ENCODE measurements at places on chromosomes 2 and 18.

- DNase-seq, result no peak
Measured at GRCh38 chr2:222710736-222711135, 39.3 kb downstream of the MOGAT1 start.

DNA sequence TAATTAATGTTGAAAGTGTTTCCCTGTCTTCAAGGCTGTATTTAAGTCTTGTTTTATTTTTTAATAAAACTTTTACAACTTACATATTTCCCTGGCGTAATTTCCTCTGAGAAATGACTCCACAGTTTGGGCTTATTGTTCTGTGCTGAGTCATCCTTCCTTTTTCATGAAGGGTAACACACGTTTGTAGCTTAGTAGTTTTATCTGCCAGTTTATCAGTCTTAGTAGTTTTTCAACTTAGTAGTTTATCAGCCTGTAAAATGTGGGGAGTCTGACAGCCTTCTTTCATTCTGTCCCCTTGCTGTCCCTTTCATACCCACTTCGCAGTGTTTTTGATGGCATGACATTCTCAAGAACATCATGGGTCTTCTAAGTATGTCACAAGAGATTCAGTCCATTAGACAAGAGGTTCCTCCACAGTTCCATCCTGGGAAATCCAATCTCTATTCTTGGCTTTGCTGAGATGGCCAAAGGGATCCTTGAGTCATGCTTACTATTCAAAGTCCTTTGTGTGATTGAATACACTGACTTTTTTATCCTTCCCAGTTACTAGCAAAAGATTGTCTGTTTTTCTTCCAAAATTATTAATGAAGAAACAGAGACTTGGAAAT is 60.0 kb upstream of the SGPP2 start:
- no peak for DNase-seq

DNA sequence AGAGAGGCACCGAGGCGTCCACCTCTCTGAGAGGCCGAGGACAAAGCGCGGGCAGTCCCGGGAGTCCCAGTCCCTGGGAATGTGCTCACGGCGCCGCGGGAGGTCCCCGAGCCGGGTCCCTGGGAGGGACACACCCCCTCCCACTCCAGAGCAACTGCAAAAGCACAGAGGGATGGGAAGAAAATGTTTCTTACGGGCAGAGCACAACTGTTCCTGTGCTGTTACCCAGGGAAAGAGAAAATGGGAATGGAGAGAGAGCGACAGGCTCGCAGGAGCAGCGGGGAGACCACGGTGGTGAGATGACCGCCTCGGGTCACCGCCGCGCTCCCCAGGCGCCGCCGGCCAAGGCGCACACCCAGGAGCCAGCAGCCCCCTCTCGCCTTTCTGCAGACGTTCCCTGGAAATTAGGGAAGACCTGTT is 1.2 kb upstream of the BCL11A start:
- DNase-seq, result peak; percentile 86

GRCh38 chr18:58231930-58232329 is 187.9 kb downstream of the NEDD4L start:
- no peak for DNase-seq

DNA sequence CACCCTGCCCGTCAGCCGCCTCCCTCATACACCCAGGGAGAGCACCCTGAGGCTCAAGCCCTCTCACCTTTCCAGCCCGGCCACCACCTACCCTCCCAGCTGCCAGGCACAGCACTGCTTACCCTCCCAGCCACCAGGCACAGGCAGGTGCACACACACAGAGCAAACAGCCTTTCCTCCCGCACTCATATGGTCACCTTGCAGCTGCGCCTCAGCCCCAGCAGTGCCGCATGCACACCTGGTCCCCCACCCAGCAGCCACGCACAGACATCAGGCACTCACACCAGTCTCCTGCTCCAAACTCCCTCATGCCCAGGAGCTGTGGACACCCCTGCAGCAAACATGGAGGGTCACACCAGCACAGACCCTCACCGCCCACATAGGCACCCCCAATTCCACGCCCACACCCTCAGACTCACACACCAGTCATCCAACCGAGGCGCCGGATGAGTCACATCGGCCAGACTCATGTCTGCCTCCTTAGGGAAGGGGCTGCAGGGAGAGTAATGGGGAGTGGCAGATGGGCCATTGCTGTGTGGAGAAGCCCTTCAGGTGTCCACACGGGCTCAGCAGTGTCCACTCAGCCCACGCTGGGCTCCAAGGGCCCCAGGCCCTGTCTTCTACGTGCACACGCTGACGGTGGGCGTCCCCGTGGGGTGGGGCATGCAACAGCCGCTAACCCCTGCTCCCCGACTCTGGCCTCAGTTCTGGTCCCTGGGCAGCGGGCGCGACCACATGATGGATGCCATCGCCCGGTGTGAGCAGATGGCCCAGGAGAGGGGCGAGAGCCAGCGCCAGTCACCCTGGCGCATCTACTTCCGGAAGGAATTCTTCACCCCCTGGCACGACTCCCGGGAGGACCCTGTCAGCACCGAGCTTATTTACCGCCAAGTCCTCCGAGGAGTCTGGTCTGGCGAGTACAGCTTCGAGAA is 22.3 kb upstream of the GPR17 start:
- DNase-seq, result no peak

DNA sequence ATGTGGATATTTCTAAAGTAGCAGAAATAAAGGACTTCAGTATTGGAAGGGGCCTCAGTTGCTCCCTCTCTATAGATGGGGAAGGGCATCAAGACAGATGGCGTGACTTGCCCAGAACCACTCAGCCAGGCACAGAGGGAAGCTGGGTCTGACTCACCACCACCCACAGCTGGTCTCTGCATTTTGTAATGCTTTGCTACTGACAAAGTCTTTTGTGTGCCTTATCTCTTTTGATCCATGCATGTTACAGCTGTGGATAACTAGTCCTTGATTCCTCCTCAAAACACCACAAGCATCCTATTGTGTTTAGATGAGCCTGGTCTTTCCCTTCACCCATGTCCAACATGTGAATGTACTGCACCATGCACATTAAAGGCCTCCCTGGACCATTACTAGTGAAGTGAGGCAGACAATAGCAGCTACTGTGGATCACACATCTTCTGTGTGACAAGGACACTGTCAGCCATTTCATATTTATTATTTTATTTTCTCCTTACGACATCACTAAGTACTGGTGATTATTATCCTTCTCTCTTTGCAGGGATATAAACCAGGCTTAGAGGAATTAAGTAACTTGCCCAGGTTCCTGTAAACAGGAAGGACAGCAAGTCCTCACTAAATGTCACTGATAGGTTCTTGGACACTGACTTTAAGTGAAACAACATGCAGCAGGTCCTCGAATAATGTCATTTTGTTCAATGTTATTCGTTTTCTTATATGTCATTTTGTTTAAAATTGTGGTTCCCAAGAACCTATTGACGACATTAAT is 29.6 kb upstream of the IL37 start:
- no peak for DNase-seq

DNA sequence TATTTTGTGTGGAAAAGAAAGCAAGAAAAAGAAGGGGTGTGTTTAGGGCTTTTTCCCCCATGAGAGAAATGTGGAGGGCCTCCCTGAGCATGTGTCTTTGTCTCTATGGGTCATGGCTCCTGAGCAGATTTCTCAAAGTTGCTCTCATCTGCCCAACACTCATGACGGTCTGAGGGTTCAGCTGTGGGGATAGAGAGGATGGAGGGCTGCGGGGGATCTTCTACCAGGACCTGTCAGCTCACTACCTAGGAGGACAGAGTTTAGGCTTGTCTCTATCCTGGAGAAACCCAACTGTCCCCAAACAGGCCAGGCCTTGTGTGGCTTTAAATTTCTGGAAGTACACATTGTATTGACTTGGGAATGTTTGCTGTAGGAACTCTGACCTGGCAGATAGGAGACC is 342.2 kb downstream of the MYCN start:
- DNase-seq, result no peak

GRCh38 chr18:69752737-69753380 is 194.8 kb downstream of the CD226 start:
- DNase-seq, result no peak

DNA sequence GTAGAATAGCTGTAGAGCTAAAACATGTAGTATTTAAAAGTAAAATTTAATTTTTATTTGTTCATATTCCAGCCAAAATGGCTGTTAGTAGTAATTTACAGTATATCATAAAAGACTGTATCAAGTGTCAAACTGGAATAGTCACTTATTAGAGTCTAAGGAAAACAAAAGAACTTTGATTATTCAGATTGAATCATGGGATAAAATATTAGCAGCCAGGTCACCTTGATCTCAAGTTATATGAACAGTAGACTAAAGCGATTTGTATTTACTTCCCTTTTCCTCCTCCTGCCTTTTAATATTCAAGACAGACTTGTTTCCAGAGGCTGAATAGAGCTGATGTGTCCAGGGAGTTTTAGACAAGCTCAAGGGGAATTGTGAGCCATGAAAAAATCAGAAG is 54.4 kb downstream of the PMAIP1 start:
- DNase-seq, result no peak

DNA sequence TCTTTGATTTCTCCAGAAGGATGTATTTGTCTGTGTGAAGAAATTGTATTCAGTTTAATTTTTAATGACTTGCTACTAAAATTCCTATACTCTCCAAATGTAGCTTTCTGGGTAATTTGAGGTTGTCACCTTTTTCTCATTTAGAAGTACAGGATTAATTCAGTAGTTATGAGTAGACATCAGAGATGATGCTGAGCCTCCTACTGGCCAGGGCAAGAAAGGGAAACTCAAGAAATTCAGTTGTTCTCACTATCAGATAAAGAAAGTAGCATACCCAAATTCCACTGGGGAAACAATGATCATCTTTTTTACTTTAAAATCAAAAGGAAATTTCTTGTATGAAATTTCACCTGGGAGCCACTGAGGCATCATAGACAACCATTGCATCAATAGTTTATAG is 199.4 kb downstream of the SATB2 start:
- no peak for DNase-seq
